NCI-H524 (cell line): ENCODE measurements at places on chromosomes 4 and X.

DNA sequence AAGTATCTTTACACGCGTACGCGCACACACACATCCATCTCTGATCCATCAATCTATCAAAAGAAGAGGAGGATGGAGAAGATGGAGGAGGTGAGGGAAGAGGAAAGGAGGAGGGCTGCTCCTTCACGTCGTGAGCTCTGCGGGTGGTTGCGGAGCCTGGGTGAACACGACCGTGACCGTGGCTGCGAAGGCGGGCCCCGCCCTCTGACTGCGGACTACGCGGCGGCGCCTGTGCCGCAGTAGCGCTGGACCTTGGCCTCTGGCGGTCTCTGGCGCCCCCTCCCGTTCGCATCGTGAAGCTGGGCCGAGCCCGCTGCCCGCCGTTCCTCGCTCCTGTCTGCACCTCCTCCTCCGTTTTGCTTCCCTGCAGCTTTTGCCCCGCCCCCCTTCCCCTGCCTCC is 37.7 kb upstream of the ARAF start:
- DNase-seq, result peak; percentile 66

GRCh38 chrX:81355436-81355835 is 153.5 kb downstream of the SH3BGRL start:
- no peak for DNase-seq

GRCh38 chr4:40333921-40334352 is 1.2 kb upstream of the CHRNA9 start:
- DNase-seq, result peak; percentile 49

DNA sequence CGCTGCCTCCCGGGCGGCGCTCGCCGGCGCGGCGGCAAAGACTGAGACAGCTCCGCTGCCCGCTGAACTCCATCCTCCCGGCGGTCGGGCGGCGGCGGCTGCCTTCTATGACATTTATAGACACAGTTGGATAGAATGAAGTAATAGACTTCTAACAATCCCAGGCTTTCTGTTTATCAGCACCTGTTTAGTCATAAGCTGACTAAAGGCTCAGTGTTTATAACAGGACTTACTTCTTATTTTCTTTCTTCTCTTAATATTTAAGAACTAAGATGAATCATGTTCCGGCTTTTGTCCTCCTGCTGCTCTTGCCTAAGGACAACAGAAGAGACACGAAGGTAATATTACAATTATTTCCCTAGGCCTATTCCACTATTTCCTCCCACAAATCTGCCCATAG is 3.9 kb downstream of the ARL13A start:
- no peak for DNase-seq

DNA sequence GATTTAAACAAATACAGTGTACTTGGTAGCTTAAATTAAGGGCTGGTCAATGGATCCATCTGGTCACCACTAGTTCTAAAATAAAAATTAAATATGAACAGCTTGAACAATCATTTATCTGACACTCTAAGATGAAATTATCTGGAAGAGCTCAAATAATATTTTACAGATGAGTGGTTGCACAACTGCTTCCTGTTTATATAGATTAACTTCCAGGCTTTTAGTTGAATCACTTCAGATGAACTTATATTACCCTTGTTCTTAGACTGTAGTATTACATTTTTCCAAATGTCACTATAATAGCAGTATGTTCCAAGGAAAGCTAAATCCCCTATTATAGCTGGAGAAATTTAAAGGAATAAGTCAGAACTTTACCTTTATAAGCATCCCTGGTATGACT is 92.4 kb upstream of the SMIM10 start:
- peak; percentile 39 for DNase-seq

DNA sequence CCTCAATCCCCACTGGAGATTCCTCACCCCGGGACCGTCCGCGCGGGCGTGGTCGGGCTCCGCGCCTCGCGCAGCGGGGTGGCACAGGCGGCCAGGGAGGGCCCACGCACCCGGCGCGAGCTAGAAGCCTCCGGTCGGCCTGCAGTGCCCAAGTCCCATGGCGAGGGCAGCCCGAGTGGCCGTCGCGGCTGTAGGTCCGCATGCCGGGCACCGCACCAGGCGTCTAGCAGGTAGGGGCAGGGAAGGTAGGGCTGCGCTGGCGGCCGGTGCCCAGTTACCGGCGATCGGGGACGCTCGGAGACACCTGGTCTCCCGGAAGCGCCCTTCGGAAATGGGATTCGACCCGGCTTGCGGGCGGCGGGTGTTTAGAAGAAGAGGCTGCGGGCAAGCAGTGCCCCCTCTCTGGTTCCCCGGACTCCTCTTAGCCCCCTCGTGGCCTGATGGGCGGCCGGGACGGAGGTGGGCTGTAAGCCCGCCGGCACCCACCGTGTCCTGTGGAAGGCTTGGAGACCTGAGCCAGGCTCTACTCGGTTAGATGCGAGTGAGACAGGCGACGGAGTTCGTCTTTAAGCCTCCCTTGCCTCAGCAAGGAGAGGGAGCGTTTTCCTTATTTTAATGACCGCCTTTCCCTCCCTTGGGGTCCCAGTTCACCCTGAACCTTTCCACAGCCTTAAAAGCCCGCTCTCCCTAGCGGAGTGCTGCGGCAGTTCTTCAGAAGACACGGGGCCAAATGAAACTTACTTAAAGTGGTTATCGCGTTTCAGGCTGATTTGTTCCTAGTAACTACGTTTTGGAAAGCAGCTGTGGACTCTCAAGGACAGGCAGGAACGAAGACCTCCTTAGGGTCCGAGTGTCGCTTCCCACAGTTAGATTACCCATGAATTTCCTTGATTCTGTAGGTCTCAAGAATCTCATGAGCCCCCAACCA is 821 bp downstream of the SLITRK2 start:
- DNase-seq, result no peak

GRCh38 chr4:94550352-94550751 is 98.6 kb downstream of the PDLIM5 start:
- DNase-seq, result no peak

DNA sequence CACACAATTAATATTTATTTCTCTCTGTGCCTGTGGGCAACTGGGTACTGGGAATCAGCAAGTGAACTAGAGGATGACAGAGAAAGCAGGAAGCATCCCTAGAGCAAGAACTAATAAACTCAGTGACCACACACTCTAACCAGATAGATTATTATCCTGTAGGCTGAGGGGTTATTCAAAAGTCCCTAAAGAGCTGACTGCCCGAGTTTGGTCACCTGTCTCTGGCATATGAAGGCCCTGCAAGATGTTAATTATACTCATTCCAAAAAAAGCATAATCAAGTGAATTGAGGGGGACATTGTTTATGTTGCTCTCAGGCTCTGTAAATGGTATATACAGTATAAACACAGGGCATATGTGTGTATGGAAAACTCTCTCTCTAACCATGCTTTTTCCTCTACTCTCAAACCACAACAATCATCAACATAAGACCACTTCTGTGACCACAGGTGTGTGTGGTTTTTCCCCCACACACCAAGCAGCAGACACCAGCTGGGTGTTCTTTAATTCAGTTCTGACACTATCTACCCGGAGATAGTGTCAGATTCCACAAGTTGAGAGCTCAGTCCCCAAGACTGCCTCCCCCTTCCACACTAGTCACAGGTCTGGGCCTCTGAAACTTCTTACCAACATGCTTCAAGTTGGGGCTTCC is 6.2 kb upstream of the HPSE start:
- no peak for DNase-seq

GRCh38 chrX:13059637-13060499 is 15.4 kb upstream of the FAM9C start:
- no peak for DNase-seq

DNA sequence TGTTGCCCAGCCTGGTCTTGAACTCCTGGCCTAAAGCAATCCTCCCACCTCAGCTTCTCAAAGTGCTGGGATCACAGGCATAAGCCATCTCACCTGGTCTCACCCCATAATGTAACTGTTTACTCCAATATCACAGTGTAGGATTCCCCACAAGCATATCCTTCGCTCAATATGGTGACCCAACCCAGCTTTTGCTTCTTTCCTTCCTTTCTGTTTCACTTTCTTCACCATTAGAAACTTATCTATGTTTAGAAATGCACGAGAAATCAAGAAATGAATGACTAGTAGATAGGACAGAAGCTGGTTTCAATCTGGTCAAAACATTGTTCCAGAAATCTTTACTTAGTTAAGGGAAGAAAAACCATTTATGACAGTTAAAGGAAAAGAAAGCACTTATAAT is 18.9 kb downstream of the TSPAN5 start:
- no peak for DNase-seq

DNA sequence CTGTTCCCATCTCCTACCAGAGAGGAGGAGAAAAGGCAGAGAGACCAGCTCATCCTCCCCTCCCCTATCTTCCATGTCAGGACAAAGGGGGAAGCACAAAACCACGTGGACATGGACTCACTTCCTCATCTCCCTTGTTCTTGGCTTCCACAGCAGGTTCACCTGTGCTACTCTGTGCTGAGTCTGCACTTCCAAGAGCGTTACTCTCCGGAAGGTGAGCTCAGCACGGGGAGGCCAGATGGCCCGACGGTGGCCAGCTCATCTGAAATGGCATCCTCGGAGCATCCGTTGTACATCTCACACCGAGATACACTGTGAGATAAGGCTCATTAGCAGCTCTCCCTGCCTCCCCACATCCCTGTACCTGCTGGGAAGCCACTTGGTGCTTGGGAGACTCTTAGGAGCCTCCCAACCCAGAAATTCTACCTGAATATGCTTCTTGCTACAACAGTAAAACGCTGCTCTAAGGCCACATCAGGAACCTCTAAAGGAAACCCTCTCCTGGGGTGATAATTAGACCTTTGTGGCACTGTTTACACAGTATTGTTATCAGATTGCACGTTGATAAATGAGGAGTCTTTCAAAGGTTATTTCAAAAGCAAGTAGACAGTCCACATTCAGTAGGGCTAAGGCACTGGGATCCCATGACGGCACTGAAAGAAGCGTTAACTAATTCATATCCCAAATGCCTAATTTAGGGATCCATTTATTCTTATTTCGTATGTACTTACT is 19.4 kb downstream of the LGI2 start:
- no peak for DNase-seq

GRCh38 chrX:31233941-31234496 is 162.2 kb upstream of the FTHL17 start:
- DNase-seq, result no peak

DNA sequence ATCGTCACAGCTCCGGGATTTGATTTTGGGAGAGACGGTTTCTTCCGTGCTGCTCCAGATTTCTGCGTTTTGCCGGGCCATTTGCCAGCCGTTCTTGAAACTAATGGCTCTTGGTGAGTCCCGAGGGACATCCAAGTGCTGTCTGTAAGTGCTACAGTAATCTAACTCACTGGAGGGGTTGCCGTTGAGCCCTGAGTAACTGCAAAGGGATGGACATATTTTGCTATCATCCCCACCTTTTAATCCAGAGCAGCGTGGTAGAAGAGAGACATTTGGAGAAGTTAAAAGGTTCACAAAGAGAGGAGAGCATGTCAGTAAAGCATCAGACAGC is 88.9 kb upstream of the PDLIM3 start:
- peak; percentile 55 for DNase-seq
